ENCODE measurements at places on chromosomes 7 and 10.
A peak's percentile ranks its signal among the peaks of the same experiment; 100 is the strongest.

GRCh38 chr7:74612015-74612829 lies 45.3 kb upstream of the GTF2I start:
- peak; percentile 56 for DNase-seq

- DNase-seq: no peak
These were observed 5.5 kb downstream of the USP6NL start for GRCh38 chr10:11605807-11606408.

DNA sequence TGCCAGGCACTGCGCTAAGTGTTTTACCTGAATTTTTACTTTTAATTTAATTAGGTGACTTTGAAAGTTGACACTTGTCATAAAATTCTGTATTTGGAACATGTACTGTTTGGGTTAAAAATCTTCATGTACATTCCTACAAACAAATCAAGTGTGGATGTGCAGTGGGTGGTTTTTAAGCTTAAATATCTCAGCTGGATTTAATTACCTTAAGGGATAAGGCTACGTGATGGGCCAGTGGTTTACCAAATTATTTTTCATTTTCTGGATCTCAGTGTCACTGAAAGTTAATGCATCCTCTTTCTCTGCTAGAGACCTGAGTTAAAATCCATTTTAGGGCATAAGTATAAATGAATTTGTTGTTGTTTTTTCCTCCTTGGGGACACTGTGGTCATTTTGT lies 51.1 kb downstream of the EXOC4 start:
- DNase-seq: no peak

GRCh38 chr10:63166742-63167258 lies 33.7 kb downstream of the NRBF2 start:
- DNase-seq: peak; percentile 48

- no peak for DNase-seq
These were observed 74.0 kb downstream of the DGKI start for GRCh38 chr7:137772748-137773147.

- peak; percentile 62 for DNase-seq
These were observed 10.6 kb upstream of the LIPM start for GRCh38 chr10:88791924-88792323.

- no peak for DNase-seq
These were observed 235.1 kb upstream of the CACNA2D1 start for GRCh38 chr7:82678716-82679115.

GRCh38 chr10:58367069-58367468 lies 18.1 kb upstream of the TFAM start:
- DNase-seq: no peak

DNA sequence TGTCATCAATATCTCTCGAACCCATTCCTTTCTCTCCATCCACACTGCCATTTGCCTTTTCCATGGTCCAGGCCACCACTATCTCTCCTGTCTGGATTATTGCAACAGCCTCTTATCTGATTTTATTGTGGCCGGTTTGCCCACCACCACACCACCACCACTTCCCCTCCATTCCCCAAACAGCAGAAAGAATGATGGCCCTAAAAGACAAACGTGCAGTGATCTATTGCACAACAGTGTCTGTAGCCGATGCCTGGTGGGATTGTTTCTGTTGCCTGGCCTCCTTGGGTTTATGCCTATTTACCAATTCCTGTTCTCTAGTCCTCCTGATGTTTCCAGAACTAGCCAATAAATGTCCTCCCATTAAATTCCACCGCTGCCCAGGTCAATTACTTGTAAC lies 10.2 kb upstream of the ST8SIA6 start:
- no peak for DNase-seq

- DNase-seq: no peak
These were observed 660.2 kb upstream of the IGFBP3 start for GRCh38 chr7:46581268-46581667.

GRCh38 chr10:26509307-26509706 lies 71.2 kb downstream of the APBB1IP start:
- DNase-seq: no peak

DNA sequence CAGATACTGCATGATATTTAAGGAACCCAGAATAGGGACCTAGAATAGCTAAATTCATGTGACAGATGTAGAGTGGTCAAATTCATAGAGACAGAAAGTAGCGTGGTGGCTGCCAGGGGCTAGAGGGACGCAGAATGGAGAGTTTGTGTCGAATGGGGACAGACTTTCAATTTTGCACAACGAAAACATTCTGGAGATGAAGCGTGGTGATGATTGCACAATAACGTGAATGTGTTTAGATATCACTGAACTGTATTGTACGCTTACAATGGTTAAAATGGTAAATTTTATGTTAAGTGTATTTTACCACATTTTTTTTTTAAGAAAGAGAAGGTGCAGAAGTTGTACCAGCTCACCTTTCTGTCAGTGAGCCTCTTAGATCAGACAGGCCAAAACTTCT lies 137.8 kb upstream of the TNS3 start:
- DNase-seq: no peak

DNA sequence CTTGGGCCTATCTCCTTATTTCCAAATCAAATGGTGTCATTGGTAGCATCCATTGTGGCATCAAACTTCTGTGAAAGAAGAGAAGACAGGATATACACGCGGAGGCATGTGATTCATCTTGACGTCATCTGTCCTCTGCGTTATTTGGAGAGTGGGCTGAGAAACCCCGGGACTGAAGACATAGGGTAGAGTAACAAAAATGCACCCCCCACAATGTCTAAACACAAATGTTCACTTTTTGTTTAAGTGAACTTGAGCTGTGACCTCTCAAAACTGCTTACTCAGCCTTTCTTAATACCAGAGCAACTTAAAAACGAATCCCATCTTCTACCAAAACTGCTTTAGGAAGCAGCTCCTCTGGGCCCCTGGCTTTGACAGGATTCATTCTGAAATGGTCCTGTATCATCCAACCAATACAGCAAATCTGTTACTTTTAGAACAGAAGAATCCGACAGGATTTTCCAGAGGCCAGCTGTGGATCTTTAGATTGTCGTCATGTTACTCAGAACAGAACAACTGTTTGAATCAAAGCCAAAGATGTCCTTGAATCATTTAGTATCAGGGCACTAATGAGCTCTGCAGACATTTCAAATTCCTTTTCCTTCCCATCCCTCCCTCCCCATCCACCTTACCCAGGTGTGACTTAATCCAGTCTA lies 438.1 kb downstream of the SUGCT start:
- no peak for DNase-seq

GRCh38 chr7:155371884-155372781 lies 74.5 kb downstream of the INSIG1 start:
- DNase-seq: peak; percentile 34

GRCh38 chr7:95436407-95436806 lies 1.6 kb upstream of the PON2 start:
- DNase-seq: no peak

- DNase-seq: no peak
These were observed 1.1 kb downstream of the CAMK2G start for GRCh38 chr10:73873142-73873837.

- DNase-seq: no peak
These were observed 3.6 kb downstream of the BLVRA start for GRCh38 chr7:43761938-43762692.

DNA sequence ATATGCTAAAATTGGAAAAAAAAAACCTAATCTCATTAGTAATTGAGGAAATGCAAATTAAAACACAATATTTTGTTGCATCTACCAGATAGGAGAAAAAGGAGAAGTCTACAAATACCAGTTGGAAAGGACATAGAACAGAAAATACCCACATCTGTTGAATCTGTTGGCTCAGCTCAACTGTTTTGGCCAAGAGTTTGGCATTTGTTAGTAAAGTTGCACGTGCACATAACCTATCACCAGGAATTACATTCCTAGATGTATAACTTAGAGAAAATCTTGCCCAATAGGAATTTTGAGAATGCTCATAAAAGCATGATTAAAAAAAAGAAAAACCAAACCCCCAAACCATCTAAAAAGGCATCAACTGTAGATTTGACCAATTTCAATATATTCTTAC lies 282.1 kb upstream of the BMPER start:
- no peak for DNase-seq

- DNase-seq: no peak
These were observed 57.7 kb upstream of the PPP1R3A start for GRCh38 chr7:113976508-113976907.

DNA sequence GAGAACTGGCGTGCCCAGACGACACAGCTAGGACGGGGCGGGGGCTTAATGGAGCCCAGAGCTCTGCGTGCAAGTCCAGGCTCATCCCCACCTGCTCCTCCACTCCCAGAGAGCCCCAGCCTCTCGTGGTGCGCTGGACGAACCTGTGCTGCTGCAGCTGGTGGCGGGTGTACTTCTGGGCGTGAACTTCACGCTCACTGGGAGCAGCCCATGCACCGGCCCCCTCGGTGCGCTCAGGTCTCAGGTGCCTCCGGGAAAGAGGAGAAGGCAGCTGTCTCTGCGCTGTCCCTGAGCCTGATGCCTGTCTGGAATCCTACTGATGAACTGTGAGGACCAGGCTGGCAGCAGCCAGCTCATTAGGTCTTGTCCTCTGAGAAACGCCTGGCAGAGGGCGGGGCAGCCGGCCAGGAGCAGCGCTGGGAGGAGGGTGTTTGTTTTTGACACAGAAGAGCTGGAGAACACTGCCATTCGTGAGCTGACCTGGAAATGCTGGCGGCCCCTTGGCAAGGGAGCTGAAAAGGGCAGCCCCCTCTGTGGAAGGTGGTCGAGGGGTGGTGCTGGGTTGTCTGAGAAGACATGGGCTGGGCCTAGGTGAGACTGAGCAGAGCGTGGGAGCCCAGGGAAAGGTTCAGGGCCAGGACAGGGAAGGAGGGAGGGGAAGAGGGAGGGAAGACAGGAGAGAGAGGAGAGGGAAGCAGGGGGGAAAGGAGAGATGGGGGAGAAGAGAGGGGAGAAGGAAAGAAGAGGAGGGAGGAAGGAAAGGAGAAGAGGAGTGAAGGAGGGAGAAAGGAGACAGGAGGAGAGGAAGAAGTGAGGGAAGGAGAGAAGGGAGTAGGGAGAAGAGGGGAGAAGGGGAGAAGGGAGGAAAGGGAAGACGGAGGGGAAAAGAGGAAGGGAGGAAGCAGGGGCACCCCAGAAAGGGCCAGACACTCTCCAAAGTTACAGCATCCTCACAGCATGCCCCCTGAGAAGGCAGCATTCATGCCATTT lies 53.5 kb upstream of the TNS3 start:
- DNase-seq: peak; percentile 64

GRCh38 chr10:94092848-94093247 lies 99.1 kb downstream of the PLCE1 start:
- DNase-seq: no peak

GRCh38 chr10:109778993-109779392 lies 144.3 kb downstream of the XPNPEP1 start:
- no peak for DNase-seq

GRCh38 chr10:33160151-33160550 lies 174.3 kb downstream of the NRP1 start:
- DNase-seq: peak; percentile 38

DNA sequence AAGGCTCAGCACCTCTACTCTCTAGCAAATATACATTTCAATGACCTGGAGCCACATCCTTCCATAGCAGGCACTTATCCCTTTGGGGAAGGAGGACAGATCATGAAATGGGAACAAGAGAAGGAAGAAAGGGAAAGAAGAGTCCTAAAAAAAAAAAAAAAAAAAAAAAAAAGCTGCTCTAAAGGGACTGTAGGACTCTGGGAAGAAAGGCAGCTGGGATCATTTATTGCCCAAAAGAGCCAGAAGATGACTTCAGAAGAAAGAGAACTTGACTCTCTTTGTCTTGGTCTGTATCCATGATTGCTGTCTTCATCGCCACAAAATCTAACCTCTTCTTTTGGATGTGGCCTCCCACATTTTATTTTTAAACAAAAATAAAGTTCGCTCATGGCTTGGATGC lies 203.6 kb upstream of the CELF2 start:
- no peak for DNase-seq

DNA sequence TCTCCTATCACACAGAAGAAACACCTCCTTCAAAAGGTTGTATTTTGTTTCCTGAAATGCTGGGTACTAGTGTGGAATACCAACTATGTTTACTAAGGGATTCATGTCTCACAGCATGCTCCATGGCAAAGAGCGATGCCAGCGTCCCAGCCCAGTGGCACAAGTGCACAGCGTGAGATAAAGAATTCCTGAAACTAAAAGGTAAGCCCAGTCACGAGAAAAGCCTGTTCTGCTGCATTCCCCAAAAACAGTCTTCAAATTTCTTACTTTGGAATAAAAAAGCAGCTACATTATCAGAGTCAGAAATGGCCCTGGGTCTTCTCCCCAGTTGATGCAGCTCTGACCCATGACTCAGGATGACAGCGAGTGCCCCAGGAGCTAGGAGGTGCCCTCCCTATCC lies 53.1 kb upstream of the DDC start:
- no peak for DNase-seq
